Esophagus squamous epithelium (tissue), 5 donors: ENCODE measurements at places on chromosomes 1 and 21.

DNA sequence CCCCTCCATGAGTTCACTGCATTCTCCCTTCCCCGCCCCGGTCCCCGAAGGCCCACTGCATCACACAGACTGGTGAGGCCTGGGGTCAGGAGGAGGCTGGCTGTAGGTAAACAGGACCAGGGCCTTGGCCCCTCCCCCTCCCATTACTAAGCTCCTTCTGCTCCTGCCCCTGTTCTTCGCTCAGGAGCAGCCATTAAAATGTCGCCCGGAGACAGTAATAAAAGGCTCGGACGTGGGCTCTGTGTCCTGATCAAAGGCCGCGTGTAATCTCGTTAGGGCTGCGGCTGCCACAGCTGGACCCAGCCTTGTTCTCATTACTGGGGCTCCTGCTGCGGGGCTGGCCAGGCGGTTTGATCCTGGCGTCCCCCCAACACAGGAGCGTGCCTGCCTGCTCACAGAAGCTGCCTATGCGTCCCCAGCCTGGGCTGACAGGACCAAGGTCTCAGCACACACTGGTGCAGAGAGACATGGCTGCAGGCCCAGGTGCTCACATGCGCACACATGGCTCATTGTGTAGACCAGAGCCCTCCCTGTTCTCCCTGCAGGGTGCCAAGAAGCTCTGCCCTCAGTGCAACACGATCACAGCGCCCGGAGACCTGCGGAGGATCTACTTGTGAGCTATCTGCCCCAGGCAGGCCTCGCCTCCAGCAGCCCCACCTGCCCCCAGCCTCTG lies 24.0 kb downstream of the TMEM53 start:
- DNase-seq: no peak

DNA sequence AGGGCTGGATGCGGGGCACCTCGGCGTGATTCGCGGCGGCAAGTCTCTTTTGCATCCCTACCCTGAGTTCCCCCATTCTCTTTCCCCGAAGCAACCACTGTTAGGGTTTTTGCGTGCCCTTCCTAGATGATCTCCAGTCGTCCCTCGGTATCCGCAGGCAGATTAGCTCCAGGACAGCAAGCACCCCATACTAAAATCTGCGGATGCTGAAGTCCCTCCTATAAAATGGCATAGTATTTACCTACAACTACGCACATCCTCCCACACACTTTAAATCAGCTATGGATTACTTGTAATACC lies 22.8 kb upstream of the CFAP126 start:
- DNase-seq: no peak

- no peak for DNase-seq
Observed at GRCh38 chr1:226845624-226846023, 24.8 kb upstream of the PSEN2 start.

DNA sequence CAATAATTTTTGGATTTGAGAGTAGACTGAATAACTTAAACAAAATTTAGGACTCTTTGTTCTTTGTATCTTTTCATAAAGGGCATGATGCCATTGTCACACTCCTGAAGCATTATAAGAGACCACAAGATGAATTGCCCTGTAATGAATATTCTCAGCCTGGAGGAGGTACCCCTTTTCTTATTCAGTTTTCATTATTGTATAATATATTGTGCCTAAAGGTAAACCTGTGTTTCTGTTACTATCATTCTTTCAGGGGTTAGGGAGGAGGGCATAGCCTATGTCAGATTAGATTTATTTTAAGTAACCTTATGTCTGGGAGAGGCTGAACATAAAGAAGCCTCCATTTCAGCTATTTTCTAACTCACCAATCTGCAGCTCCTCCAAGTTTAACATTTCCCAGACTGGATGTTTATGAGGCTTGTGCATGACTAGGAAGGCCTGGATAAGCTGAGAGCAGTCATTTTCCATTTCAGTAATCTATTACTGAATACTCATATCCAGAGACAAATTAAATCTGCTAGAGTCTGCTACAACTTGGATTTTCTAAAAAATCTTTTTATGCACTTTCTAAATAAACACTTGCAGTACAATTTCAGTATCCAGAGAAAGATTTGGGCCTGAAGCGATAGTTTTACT lies 132.1 kb downstream of the TNNI3K start:
- DNase-seq: no peak

- DNase-seq: no peak
Observed at GRCh38 chr1:57586842-57587241, 163.0 kb upstream of the DAB1 start.

DNA sequence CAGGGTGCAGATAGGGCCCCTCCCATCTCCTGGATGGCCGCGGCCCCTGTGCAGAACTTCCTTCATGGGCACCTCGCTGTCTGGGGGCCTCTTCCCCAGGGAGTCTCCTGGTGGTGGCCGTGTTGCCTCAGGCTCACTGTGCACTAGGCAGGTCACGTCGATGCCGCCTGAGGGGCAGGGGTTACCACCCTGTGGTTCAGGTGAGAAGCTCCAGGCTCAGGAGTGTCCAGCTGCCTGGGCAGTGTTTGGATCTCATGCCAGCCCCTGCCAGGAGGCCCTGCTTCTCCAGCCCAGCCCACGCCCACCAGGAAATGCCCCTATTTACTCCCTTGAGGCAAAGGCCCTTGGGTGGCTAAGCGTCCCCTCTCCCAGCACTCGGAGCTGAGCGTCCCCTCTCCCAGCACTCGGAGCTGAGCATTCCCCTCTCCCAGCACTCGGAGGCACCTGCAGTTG lies 2.1 kb downstream of the ITGB2 start:
- DNase-seq: no peak

DNA sequence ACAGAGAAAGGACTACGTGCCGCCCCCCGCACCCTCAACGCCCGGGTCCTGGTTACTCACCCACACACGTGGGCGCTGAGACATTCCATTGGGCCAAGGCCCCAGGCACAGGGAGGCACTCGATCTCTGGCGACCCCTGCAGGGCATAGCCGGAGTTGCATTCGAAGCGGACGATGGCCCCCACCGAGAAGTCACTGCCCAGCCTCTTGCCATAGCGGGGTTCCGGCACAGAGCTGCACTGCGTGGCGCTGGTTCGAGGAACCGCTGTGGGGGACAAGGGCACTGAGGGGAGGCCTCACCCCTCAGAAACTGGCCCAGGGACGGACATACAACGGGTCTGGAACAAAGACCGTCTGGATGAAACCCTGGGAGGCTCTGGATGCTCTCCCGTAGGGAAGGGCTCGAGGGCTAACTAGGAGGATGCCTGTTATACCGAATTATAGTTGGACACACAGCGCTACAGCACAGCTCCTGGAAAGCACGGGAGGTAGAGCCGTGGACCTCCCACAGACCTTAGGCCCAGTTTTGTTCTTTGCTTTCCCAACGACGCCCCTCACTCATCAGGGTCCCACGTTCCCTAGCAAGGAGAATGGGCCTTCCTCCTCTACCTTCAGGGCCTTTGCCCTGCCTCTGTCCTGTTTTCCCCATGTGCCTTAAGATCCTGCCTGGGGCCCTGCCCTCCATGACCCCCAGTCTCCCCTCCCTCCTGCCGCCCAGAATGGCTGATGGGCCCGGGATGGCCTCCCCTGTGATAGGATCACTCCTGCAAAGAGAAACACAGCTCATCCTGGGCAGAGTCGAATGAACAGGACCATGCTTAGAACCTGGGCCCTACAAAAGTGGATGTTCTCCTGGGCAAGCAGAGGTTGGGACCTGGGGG lies 152.8 kb downstream of the ZSCAN20 start:
- DNase-seq: no peak

GRCh38 chr1:24085546-24085945 lies 26.4 kb downstream of the MYOM3 start:
- DNase-seq: no peak

DNA sequence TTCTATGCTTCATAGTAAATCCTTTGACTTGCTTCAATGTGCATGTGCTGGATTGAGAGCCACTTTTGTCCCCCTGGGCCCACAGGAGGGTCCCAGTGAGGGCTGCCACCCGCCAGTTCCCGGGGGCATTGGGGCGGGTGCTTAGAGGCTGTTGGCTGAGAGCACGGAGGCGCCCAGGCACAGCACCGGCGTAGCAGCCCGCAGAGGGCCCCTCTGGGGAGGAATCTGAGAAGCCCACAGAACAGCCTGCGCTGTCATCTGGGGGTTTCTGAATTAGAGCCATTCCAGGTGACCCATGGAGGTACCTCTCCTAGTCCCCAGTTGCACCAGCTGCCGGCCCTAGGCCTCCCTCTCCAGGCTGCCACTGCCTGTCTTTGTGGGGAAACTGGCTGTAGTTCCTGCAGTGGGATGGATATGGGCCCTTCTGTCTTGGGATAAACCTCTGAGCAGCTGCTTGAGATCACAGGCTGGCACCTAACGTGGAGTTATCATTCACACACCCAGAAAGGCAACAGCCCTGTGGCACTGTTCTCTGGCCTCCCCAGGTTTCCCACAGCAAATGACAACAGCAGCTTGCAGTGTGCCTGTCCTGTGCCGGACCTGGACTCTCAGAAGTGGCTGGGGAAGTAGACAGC lies 39.5 kb downstream of the TMEM51 start:
- no peak for DNase-seq

GRCh38 chr1:172499636-172500141 lies 33.3 kb upstream of the SUCO start:
- no peak for DNase-seq

DNA sequence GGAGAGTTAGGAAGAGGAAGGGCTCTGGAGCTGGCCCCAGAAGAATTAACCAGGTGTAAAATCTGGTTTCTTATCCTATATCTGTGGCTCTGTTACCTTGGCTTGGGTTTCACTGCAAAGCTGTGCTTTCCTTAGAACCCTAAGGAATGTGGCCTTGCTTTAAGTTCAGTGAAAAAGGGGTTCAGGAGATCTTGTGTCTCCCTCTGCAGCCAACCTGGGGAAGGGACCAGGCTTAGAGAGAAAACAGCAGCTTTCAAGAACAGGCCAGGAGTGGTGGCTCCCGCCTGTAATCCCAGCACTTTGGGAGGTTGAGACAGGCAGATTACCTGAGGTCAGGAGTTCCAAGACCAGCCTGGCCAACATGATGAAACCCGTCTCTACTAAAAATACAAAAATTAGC lies 16.1 kb upstream of the MYCL start:
- DNase-seq: no peak

DNA sequence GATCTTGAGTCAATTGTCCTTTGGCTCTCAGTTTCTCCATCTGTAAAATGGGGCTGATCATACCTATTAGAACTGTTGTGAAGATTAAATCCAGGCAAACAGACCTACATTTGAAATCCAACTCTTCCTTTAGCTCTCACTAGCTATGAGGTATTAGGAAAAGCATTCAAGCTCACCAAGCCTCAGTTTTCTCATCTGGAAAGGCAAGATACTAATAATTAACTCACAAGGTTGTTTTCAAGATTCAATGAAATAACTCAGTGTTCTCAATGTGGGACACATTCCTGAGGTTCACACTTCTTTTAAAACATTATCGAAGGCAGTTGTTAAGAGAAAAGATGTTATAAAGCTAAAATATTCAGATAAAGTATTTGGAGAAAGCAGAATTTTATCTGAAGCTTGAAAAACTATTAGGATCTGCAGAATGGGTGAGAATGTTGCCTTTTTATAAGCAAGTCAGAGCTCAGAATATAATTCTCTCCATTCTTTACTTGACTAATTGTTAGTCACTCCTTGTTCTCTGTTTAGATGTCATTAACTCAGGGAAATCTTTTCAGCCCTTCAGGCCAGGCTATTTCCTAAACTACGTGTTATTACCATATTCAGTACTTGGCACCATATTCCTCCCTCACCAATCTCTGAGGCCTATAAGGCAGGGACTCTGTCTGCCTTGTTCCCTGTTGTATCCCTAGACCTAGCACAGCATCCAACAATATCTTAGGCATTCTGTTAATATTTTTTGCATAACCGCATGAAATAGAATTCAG lies 72.0 kb upstream of the VAV3 start:
- no peak for DNase-seq

DNA sequence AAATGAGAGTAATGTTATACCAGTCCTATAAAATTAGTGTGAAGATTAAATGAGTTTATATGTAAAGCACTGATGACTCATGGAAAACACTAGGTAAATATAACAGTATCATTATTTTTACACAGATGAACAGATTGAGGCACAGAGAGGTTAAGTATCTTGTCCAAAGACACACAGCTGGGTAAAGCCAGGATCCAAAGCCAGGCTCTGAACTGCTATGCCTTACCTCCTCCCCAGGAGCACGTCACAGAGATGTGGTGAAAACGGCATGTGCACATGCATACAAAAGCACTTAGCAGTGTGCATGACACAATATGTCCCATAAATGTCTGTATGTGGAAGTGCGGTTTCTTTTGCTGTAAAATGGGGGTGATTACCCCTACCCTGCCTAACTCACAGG lies 56.9 kb downstream of the MAN1C1 start:
- DNase-seq: no peak

DNA sequence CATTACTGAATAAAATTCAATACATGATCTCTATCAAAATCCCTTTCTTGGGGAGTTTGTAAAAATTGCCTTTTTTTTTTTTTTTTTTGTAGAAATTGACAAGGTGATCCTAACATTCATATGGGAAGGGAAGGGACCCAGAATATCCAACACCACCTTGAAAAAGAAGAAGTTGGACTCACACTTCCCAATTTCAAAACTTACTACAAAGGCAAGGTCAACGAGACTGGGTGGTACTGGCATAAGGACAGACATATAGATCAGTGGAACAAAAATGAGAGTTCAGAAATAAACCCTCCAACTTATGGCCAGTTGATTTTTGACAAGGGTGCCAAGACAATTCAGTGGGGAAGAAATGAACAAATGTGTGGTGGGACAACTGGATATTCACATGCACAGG lies 31.4 kb upstream of the CLSTN1 start:
- no peak for DNase-seq

DNA sequence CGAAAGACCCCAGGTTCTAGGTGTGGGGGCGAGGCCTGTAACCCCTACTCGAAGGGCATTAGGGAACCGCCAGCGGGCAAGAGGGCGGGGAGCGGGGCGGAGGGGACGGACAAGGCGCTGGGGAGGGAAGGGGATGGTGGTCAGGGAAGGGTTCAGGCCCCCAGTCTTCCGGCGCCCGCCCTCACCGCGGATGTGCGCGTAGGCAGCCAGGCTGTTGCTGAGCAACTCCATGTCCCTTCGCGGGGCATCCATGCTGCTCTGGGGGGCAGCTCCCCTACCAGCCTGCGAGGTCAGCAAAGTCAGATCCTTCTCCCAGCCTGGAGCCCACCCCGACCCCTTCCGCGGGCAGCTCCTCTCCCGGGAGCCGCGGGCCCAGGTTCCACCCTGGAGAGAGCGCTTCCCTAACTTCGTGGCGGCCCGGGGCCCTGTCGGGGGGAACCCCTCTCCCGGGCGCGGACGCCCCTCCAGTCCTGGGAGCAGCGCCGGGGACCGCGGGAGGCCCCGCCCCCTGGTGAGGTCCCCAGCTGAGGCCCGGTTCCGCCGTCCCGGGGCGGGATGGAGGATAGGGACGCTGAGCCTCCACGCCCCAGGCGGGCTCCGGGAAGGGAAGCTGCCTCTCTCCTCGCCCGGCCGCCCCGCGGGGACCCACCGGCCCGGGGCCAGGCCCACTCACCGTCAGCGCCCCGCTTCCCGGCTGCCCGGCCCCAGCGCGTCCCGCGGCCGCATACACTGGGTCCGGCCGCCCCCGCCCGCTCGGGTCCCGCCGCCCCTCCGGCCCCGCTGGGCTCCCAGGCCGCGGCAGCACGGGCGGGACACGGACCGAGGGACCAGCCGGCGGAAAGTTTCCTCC lies 434 bp downstream of the EVA1B start:
- no peak for DNase-seq
